B cell (primary cell): ENCODE measurements at places on chromosomes 1 and 21. TPM values are rescaled to one million over a fixed set of nuclear protein-coding genes. Genes with fewer than 3 reads are reported as not detected.

- DNase-seq = peak; percentile 9
These were observed 4.8 kb upstream of the HES5 start for GRCh38 chr1:2534687-2535441.

Gene UBL4B
- total RNA-seq = not detected in 2 replicates

DNA sequence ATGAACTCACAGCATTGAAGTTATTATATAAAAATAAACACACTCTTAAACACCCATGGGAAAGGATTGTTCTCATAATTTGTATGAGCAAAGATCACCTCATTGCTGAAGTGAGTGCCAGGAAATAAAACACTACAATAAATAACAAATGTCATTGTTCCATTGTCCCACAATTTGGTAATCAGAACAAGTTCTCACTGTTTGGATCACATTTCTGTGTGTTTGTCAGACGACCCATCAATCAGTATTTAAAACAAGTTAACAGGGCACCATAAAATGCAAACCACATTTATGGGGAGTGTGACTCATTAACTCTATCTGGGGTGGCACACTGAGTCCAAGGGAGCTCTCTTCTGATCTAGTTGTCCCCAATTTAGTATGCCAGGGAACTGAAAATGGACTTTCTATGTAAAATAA, 124.5 kb downstream of the PTPRC start:
- no peak for DNase-seq

Gene ZBTB8A
- 0.17 and 0.24 TPM in 2 replicates for total RNA-seq

Gene PLPP3
- total RNA-seq = 2.9 and 3.4 TPM in 2 replicates

DNA sequence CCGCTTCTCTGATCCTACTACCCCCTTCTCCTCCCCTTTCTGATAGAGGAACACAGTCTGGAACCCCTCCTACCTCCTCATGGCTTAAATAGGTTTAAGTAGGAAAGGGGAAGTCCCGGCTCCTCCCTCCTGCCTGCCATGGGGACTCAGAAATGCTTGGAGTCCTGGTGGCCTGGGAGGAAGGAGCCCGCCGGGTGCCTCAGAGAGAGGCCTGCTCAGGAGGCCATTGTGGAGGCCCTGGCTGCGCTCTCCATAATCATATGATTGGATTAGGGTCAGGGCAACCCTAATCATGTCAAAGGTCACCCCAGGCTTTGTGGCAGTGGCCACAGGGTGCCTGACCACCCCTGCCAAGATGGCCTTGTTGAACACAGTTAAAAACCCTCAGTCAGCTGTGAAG, 29.0 kb downstream of the WNT3A start:
- no peak for DNase-seq

DNA sequence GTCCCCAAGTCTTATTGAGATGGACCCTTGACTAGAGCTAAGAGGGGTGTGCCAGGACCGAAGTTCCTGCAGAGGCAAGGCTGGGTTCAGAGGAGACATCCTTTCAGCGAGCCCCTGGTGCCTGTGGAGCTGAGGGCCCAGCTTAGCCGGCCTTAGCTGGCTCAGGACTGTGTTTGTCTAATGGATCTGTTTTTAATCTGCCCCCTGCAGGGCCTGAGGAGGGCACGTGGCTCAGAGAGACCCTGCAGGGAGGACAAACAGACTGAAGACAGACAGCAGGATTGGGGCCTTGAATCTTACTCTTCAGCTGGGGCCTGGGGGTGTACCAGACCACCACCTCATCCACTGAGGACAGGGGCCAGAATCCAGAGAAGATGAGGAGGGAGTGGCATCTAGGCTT, 1.6 kb downstream of the CRABP2 start:
- no peak for DNase-seq

- DNase-seq = no peak
These were observed 2.4 kb downstream of the RAP1GAP start for GRCh38 chr1:21666576-21667320.

DNA sequence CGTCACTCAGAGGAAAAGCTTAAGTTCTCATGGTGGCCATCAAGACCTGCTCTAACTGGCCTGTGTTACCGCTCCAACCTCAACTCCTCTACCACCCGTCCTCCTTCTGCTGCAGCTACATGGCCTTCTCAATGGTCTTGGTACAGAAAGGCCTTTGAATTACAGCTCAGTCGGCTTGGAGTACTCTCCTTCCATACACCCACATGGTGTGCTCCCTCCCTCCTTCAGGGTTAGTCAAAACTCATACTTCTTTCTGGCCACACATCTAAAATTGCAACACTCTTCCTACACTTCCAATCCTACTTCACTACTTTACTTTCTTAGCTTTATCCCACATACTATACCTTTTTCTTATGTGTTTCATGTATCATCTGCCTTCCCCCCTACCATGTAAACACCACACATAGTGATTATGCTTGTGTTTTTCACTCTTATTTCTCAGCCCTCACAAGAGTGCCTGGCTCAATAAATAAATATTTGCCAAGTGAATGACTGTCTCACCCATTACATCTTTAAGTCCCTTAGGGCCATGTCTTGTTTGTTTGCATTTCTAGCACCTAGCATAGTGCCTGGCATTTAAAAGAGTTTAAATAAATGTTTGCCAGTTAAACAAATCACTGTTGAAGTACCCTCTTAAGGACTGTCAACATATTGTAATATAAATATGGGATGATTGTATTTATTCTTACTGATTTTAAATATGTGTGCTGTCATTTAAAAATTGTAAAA, 37.6 kb upstream of the HMCN1 start:
- DNase-seq = no peak

Gene TSPAN2
- 0.17 and 0.34 TPM in 2 replicates for total RNA-seq

DNA sequence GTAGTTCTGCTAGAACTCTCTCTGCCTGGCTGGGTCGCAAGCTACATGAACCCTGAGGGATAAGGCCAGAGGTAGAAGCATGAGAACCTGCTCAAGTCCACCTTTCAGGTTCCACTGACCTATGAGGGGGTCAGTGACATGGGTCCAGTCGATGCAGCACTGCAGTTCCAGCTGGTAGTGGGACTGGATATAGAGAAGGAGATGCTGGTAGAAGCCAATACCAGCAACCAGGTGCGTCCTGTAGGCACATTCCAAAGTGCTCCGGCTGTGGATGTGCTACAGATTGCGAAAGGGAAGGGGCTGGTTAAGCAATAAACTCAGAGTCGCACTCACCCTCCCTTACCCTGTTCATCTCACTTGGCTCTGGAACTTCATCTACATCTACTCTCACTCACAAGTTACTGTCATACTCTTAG, 5.7 kb downstream of the SMG5 start:
- no peak for DNase-seq

Gene AUNIP
- 0.27 TPM in 1 of 2 replicates, not detected in the other for total RNA-seq

GRCh38 chr1:213296558-213296957, 245.5 kb downstream of the RPS6KC1 start:
- no peak for DNase-seq

- no peak for DNase-seq
These were observed 28.9 kb downstream of the MPZL1 start for GRCh38 chr1:167750641-167751040.

Gene ZMYND12
- total RNA-seq = 0.27 and 0.79 TPM in 2 replicates

GRCh38 chr1:29590583-29591565, 354.6 kb downstream of the PTPRU start:
- DNase-seq = no peak

Gene ST3GAL3
- 31.4 and 37.4 TPM in 2 replicates for total RNA-seq

DNA sequence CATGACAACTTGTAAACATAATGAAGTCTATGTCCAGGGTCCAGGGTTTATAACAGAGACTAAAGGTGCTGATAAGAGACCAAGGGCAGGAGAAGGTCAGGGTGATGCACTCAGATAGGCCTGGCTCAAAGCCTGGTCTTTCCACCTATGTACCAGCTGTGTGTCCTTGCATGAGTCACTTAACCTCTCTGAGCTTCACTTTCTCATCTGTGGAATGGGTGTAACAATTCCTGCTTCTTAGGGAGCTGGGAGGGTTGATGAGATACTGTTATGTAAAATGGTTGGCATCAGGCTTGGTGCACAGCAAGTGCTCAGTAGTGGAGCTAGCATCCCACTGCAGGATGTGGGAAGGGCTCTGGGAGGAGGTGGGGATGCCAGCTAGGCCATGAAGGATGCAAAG, 143.7 kb upstream of the CSF3R start:
- no peak for DNase-seq

GRCh38 chr1:189606795-189607476, 870.7 kb downstream of the BRINP3 start:
- no peak for DNase-seq

- no peak for DNase-seq
These were observed 214.1 kb downstream of the DYRK1A start for GRCh38 chr21:37580666-37581065.

Gene CAMK1G
- not detected in 2 replicates for total RNA-seq

Gene HRNR
- not detected in 2 replicates for total RNA-seq

Gene CREG1
- total RNA-seq = 8.1 and 8.4 TPM in 2 replicates

Gene SLAMF6
- 64.8 and 64.9 TPM in 2 replicates for total RNA-seq

Gene GJB3
- not detected in 2 replicates for total RNA-seq

Gene RAP1GAP
- total RNA-seq = 0.07 and 0.32 TPM in 2 replicates

Gene KRTAP10-11
- total RNA-seq = not detected in 2 replicates
